ENCODE measurements at places on chromosomes 6 and 20. TPM values are rescaled to one million over a fixed set of nuclear protein-coding genes. Genes with fewer than 3 reads are reported as not detected.

Gene AGER
- 1.4 TPM for total RNA-seq

Gene SIRPD
- not detected for total RNA-seq

Gene STMN3
- 8.0 TPM for total RNA-seq

Gene OTOR
- not detected for total RNA-seq

Gene RAB32
- 34.6 TPM for total RNA-seq

Gene SPEF1
- total RNA-seq = 1.4 TPM

Gene SLC4A11
- total RNA-seq = 15.6 TPM

Gene ZNF391
- 0.25 TPM for total RNA-seq

Gene DDX43
- total RNA-seq = not detected

Gene KCNK17
- not detected for total RNA-seq

Gene MOXD1
- total RNA-seq = 1.5 TPM

Gene FAM209B
- total RNA-seq = 0.28 TPM

Gene PAQR8
- 1.3 TPM for total RNA-seq
